Cortex of kidney (tissue), 1 donor: ENCODE measurements at places on chromosomes 4 and X.

DNA sequence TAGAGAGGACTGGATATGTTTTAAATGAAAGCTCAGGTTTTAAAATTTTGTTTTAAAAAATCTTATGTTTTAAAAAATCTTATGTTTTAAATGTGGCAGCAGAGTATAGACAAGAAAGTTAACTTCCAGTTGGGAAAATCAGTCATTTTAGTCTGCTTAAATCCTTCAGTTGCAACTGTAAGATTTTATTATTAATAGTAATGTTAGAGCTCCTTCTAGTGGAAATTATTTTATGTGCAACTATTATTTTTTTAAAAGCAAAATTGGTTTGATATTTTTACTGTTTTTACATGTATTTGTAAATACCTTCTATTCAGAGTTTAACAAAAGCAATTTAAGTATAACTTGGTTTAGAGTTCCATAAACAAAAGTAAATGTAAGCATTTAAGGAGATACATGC, 8.5 kb upstream of the NUDT6 start:
- DNase-seq, result no peak

DNA sequence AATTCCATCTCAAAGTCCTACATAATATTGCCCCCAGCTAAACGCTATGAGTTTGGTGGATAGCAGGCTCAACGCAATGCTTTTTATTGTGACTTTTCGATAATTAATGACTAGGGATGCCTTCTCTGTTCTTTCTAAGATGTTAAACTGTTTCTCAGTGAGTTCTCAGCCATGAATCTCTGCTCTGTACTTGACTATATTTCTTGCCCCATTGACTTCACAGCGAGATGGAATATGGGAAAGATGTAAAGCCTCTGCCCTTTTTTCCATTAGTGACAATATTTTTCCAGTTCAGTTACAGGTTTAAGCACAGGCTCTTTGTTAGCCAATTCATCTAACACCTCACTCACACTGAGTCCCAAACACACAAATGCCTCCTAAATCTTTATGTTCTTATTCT, 1022.0 kb downstream of the ADGRL3 start:
- no peak for DNase-seq

- DNase-seq, result no peak
These were observed 636 bp upstream of the AMOT start for GRCh38 chrX:112841114-112841819.

DNA sequence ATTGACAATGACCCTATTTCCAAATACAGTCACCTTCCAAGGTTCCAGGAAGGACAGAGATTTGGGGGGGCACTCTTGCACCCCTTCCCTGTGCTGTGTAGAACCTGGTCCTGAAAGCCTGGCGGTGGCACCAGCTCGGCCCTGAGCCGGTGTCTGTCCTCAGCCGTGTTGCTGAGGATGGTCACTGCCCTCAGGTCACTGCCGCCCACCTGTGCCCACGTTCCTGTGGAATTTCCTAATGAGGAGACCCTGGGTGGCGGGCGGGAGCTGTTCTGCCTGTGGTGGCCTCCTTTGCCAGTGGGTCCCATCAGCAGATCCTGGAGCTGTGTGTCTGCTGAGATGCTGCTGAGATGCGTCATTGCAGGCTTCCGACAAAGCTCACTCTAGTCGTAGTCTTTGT, 32.9 kb downstream of the NELFA start:
- no peak for DNase-seq

GRCh38 chrX:108156082-108156481, 64.5 kb downstream of the ATG4A start:
- DNase-seq, result no peak

- no peak for DNase-seq
These were observed 15.7 kb downstream of the HELT start for GRCh38 chr4:185033950-185034349.

GRCh38 chr4:35250761-35251160, 993.6 kb downstream of the ARAP2 start:
- DNase-seq, result no peak

DNA sequence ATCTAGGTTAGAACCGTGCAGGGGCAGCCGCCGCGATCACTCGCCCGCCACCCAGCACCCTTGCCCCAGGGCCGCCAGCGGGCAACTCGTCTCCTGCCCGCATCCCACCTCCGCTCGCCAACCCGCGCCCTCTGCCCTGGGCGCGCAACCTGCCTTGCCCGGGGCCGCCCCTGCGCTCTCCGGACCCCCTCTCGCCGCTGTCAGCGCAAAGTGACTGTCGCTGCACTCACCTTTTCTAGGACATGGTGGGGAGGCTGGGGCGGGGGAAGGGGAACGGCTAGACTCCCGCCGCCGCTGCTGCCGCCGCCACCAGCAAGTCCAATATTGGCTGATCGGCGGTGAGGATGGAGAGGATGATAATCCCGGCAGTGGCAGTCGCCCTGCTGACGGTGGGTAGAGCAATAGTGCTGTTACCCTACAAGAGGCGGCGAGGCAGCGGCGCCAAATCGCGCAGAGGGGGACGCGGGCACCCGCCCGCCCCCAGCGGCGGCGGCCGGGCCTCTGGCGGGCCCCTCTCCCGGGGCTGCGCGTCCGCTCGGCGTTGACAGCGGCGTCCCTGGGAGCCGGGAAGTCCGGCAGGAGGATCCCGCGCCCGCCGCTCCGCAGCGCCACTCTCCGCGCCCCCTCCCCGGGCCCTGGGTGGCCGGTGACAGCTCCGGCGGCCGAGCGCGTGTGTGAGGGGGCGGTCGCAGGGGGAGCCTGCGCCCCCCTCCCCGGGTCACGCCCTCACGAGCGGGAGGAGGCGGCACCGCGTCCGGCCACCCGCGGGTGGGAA, 2.3 kb upstream of the NR3C2 start:
- DNase-seq, result no peak

DNA sequence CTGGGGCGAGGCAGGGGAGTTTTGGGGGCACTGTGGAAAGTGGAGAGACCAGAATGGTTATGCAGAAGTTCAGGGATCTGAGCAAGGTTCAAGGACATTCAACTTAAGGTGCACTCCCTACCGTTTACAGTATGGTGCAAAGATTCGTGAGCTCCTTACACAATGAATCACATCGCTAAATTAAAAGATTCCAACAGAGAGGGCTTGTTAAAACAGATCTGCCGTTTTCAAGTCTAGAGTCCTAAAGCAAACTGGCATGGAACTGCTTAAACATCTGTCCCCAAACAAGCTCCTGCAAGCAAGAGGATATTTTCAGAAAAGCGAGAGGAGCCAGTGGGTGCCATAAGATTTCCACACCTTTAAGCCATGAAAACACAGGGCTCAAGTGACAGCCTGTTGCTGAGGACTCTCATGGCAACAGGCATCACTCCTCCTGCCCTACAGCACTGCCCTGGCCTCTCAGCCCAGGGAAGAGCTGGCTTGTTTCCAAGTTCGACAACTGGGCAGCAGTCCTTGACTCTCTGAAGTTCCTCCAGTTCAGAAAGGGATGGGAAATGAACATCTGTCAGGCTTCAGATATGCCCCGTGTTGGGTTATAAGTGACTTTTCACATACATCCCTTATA, 10.0 kb downstream of the FAM184B start:
- no peak for DNase-seq

GRCh38 chr4:57355101-57355665, 245.0 kb upstream of the IGFBP7 start:
- DNase-seq, result no peak
